ENCODE measurements at places on chromosomes 4 and X.

DNA sequence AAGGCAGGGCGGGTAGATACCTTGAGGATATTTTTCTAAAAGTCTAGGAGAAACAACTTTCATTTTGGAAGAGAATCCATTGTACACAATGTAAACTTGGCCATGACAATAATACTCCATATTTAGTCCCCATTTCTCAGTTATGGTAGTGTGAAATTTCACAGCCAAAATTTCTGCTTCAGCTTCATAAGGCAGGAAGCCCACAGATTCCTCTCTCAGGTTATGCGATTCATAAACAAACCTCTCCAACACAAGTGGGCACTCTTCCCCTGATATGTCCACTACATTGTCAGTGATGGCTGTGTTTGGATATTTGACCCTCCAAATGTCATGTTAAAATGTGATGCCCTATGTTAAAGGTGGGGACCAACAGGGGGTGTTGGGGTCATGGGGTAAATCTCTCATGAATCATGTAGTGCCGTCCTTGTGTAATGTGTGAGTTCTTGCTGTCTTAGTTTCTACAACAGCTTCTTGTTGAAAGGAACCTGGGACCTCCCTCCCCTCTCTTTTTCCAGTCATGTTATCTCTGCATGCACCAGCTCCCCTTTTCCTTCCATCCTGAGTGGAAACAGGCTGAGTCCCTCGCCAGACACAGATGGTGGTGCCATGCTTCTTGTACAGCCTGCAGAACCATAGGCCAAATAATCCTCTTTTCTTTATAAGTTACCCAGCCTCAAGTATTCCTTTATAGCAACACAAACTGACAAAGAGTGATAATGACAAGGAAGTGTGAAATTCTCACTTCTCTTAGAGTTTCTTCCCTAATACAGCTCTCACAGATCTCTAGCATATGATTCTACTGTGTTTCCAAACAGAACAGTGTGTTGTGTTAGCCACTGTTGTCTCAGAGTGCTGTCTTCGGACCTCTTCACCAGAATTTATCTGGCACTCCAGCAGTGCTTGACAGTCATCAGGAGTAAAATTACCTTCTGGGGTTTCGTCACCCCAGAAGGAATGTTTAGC lies 598.4 kb upstream of the GNPDA2 start:
- no peak for DNase-seq

DNA sequence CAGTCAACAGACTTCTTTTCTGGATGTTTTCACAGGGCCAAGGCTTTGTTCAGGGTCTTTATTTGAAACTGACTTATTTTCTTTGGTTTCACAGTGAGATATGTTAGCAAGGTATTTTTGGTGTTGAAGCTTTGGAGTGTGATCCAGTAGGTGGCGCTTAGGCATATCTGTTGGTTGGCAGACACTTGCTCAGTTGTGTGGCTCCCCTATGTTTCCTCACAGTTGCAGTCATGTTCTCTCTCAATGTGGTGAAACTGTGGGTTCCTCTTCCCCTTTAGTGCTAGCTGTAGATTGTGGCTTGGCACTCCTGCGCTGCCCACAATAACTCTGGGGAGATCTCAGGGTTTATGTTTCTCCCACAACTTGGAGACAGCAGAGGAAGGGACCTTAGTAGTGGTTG lies 460.8 kb downstream of the SLITRK2 start:
- DNase-seq = no peak

- DNase-seq = no peak
Measured at GRCh38 chrX:131199091-131199490, 90.0 kb downstream of the IGSF1 start.

- DNase-seq = no peak
Measured at GRCh38 chr4:130896920-130897319, 1801.0 kb downstream of the C4orf33 start.

- DNase-seq = no peak
Measured at GRCh38 chrX:153779891-153780677, 757 bp upstream of the SRPK3 start.

DNA sequence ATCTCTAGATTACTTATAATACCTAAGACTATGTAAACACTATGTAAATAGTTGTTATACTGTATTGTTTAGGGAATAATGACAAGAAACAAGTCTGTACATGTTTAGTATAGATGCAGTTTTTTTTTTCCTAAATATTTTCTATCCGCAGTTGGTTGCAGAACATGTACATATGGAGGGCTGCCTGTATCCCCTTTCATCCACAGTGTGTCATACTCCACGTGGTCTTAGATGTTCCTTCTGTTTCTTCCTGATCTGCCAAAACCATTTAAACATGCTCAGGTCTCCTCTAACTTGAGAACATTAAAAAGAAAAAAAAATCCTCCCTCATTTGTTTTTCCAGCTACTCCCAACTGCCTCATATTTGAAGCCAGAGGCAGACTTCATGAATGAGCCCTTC lies 14.0 kb downstream of the OCIAD1 start:
- no peak for DNase-seq

DNA sequence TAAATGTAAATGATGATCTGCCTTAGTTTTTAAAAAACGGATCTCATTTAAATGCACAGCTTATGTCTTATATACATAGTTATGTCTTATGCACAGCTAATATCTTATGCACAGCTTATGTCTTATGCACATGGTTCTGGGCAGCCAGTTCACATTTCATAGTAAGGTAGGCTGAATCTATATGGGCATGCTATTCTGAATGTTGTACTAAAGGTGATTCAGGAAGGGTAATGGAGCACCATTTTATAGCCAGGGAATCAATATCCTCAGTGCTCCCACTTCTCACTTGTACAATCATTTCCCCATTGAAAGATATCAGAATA lies 77.9 kb upstream of the MID1 start:
- no peak for DNase-seq

- no peak for DNase-seq
Measured at GRCh38 chr4:158870282-158870625, 101.4 kb downstream of the FNIP2 start.

DNA sequence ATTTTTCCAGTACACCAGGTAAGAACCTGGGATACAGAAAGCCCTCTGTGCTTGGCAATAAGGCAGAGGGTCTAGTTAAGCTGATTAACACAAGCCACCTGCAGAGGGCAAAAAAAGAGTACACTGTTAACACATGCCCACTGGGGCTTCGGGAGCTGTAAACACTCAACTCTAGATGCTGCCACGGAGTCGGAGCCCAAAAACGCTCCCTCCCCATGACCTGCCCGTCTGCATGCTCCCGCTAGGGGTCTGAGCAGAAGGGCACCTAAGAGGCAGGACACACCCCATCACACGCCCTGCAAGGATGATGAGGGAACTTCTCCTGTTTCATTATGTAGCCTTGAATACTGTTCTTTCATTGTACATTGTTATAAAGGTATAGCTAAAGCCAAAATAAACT lies 715.6 kb upstream of the AADAT start:
- no peak for DNase-seq

GRCh38 chr4:21002976-21003375 lies 302.7 kb downstream of the PACRGL start:
- no peak for DNase-seq

- DNase-seq = no peak
Measured at GRCh38 chrX:7904562-7904961, 22.7 kb downstream of the PNPLA4 start.

DNA sequence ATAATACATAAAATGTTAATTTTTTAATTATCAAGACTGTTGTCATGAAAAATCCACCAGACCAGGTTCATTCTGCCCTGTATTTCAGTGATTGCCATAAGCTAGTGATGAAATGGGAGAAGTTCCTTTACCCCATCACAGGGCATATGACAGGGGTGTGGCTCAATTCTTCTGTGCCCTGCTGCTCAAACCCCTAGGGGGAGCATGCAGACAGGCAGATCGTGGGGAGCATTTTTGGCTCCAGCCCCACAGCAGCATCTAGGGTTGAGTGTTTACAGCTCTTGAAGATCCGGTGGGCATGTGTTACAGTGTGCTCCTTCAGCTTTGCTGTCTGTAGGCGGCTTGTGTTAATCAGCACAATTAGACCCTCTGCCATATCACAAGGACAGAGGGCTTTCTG lies 700.7 kb downstream of the PCDH18 start:
- no peak for DNase-seq

GRCh38 chr4:15116509-15117079 lies 114.3 kb downstream of the CPEB2 start:
- DNase-seq = no peak

DNA sequence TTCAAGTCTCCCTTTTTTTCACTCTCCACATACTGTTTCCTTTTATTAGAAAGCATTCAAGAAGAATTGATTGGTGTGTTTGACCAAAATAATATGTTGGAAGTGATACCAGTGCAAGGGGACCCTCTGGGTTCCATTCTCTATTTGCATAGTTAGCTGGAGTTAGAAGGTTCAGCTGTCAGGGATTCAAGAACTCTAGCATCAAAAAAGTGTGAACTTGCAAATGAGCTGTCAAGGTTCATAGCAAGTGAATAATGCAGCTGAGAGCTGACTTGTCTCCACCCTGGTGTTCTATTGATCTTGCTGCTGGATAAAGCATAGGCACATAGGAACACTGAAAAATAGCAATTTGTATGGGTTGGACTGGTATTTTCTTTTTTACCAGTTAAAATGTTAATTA lies 73.2 kb downstream of the SORBS2 start:
- DNase-seq = no peak

DNA sequence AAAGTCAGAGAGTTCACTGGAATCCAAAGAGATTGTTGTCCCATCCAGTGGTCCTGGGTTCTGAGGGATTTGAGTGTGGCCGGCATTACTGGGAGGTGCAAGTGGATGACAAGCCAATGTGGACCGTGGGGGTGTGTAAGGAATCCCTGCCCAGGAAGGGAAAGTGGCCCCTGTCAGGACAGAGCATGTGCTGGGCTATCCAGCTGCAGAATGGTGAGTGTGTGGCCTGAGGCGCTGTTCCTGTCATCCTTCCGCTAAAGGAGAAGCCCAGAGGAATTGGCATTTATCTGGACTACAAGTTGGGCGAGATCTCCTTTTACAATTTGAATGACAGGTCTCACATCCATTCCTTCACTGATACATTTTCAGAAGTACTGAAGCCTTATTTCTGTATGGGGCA lies 20.4 kb upstream of the TRIM60 start:
- no peak for DNase-seq

- DNase-seq = no peak
Measured at GRCh38 chrX:18051690-18052089, 169.0 kb downstream of the BEND2 start.

- no peak for DNase-seq
Measured at GRCh38 chrX:147884958-147885357, 26.8 kb upstream of the FMR1 start.

- DNase-seq = no peak
Measured at GRCh38 chr4:159298502-159298901, 195.6 kb downstream of the RAPGEF2 start.

DNA sequence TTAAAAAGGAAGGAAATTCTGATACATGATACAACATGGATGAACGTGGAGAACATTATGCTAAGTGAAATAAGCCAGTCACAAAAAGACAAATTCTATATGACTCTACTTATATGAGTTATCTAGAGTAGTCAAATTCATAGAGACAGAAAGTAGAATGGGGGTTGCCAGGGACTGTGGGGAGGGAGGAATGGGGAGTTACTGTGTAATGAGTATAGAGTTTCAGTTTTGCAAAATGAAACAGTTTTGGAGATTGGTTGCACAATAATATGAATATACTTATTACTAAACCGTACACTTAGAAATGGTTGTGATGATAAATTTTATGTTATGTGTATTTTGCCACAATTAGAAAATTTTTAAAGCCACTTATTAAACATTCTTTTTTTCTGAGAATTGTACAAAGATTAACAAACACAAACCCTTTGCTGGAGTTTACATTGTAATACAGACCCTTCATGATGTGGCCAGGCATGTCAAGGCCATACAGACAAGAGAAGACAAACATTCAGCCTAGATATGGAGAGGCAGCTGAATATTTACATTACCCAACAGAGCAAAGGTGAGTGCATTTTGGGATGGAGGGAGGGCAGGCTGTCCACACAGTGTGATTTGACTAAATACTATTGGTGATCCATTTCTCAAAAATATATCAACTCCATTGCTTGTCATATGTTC lies 21.2 kb upstream of the GPC3 start:
- DNase-seq = no peak

DNA sequence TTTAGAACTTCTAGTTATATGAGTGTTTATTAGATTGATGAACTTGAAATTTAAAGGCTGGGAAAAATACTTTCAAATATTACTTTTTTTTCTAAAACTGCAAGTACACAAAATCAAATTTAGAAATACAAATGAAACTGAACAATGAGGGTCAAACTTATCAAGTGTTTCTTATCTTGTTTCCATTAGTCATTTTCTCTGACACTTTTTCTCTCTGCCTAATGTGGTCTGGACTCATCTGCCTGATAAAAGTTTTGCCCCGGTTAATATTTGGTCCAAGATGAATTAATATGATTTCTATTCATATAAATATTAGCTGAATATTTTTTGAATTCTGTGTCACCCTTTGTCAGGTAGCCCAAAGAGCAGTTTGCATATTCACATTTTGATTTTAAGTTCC lies 8.7 kb upstream of the HPGDS start:
- DNase-seq = no peak

- DNase-seq = no peak
Measured at GRCh38 chr4:154049457-154050181, 260.7 kb upstream of the SFRP2 start.
